ENCODE measurements at places on chromosomes 2 and 18. TPM values are rescaled to one million over a fixed set of nuclear protein-coding genes. Genes with fewer than 3 reads are reported as not detected.

Gene AAK1
- polyA plus RNA-seq, result 97.3 TPM

DNA sequence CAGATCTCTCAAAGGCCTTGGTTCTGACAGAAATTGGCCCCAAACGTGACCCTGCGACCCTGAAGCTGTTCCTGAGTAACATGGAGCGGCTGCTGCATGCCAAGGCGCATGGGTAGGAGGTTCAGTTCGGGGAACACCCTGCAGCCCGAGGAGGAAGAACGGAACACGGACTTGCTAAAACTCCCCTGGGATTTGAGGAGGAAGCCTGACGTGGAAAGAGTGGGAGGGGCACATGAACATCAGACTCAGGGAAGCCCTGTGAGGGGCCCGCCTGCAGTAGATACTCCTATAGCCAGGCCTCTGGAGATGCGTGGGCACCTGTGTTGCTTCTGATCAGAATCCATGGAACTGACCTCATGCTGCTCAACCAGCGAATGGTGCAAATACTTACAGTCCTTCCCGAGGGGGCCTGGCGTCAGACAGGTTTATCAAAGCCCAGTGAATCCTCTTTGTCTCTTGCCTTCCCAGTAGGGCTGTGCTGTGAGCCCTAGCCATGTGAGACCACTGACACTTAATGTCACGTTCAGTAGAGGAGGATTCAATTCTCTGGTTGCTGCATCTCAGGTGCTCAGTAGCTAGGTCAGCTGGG is 46.8 kb downstream of the IMPA2 start:
- DNase-seq, result no peak

DNA sequence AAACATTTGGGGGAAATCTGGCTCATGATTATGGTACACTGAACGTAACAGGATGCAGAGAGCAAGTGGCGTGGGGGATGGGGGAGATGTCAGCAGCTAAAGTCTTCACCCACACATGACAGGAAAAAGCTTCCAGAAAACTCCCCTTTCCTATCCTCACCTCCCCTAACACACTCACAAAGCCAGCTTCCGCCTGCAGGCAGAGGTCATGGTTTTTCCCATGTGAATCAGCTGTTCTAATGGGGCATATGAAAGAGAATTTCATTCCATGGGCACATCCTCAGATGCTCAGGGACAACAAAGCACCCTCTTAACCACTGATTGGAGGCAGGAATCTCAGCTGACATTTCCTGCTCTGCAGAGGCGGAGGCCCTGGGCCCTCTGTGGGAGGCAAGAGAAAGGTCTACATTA is 129.1 kb downstream of the TSN start:
- no peak for DNase-seq

DNA sequence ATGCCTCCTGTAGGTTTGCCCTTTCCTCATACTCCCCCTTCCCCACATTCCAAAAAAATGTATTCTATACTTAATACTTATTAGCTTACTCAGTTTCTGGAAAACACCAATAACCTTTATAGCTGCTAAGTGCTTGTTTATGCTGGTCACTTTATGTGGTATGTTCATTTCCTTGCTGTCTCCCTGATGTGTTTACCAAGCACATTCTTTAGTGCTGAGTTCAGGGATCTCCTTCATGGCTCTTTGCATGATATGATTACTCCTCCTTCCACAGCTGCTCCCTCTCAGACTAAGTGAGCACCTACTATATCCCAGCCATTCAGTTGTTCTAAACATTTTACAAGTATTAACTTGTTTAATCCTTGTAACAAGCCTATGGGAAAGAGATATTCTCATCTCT is 698.3 kb upstream of the FANCL start:
- no peak for DNase-seq

- no peak for DNase-seq
Observed at GRCh38 chr2:222930862-222931261, 70.0 kb downstream of the ACSL3 start.

- no peak for DNase-seq
Observed at GRCh38 chr2:233233618-233234230, 17.7 kb upstream of the ATG16L1 start.

- peak; percentile 74 for DNase-seq
Observed at GRCh38 chr2:27380626-27381545, at the start of gene ZNF513. Gene ZNF513 (minus strand): TSS chr2:27380734. CDS start chr2:27380526, 208 bp downstream.

GRCh38 chr2:181459621-181460021 is 2.4 kb downstream of the ITGA4 start:
- no peak for DNase-seq

Gene SERPINB4
- polyA plus RNA-seq, result not detected

- no peak for DNase-seq
Observed at GRCh38 chr18:60082790-60083189, 183.0 kb downstream of the PMAIP1 start.

DNA sequence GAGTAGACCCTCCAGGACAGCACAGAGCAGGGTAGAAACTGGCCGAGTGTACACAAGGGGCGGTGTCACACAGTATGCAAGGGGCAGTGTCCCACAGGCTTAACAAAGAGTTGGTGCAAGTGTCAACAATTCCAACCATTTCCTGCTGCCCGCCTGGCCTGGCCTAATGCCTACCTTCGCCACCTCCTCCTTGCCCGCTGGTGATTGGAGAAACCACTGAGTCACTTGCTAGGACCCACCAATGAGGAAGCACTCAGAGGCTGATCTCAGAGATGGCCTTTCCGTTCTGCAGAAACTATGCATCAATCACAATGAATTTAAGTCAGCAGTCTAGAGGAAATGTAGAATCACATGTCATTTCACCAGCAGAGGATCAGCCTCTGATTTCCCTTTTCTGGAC is 263.3 kb upstream of the PKDCC start:
- DNase-seq, result no peak

- DNase-seq, result no peak
Observed at GRCh38 chr2:70081221-70081620, 6.1 kb upstream of the PCBP1 start.

DNA sequence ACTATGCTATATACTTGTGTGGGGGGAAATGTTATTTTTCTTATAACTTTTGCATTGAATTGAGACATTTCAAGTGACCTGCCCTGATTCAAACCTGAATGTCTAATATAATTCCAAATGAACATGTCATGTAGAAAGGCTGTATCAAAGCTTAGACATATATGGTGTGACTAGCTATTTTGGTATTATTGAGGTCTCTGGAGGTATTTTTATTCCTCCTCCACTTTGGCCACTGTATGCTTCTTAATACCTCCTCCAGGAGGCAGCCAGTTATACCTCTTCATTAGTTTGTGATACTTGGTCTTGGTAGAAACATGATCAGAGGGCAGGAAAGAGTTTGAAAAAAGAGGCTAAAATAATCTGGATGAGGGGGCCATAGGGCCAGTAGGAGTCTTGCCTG is 217.1 kb downstream of the TCF4 start:
- DNase-seq, result no peak

Data from naive thymus-derived CD8-positive, alpha-beta T cell (primary cell).